ENCODE measurements at places on chromosomes 13 and 19. TPM values are rescaled to one million over a fixed set of nuclear protein-coding genes. Genes with fewer than 3 reads are reported as not detected.

Gene CEACAM20
- total RNA-seq: not detected

Gene CD79A
- total RNA-seq: 0.45 TPM

Gene TEAD2
- 49.4 TPM for total RNA-seq

Gene ZNF442
- 1.0 TPM for total RNA-seq

Gene ARGLU1
- total RNA-seq: 26.1 TPM

Gene PTPRS
- 66.1 TPM for total RNA-seq

Gene KISS1R
- not detected for total RNA-seq

Gene NALCN
- 1.2 TPM for total RNA-seq

Gene KRTDAP
- not detected for total RNA-seq

Gene HCST
- not detected for total RNA-seq

Gene DCLK1
- total RNA-seq: 1.3 TPM

Gene HPN
- not detected for total RNA-seq

Gene EDNRB
- 0.34 TPM for total RNA-seq

Gene MUC16
- not detected for total RNA-seq

Gene FAM124A
- total RNA-seq: 0.15 TPM

Gene SLITRK1
- total RNA-seq: 0.17 TPM

Gene CGB3
- not detected for total RNA-seq

Gene CFAP97D2
- total RNA-seq: not detected

Gene METTL21C
- total RNA-seq: not detected

Gene ZNF536
- total RNA-seq: not detected

Gene IFNL1
- not detected for total RNA-seq

Gene FCAR
- total RNA-seq: not detected

Gene LRRC63
- 0.15 TPM for total RNA-seq

Measured in bronchus fibroblast of lung (primary cell).